ENCODE measurements at places on chromosomes 5 and 9.

- DNase-seq, result no peak
Measured at GRCh38 chr9:129868023-129868871, 33.0 kb downstream of the USP20 start.

- no peak for DNase-seq
Measured at GRCh38 chr5:176429972-176430371, 13.6 kb upstream of the CLTB start.

DNA sequence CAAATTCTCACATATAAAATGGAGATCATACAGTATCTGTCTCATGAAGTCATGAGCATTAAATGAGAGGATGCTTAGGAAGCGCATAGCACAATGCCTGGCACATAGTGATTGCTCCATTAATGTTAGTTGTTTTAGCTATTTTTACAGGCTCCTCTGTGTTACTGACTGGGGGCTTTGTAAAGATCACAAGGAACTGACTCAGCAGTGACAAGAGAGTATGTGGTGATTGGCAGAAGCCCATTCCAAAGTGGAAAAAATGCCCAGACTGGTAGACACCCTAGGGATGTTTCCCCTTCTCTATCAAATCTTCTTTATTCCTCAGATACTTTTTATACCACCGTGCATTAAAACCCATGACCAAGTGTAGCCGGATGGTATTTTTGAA, 33.5 kb downstream of the ABLIM3 start:
- DNase-seq, result no peak

DNA sequence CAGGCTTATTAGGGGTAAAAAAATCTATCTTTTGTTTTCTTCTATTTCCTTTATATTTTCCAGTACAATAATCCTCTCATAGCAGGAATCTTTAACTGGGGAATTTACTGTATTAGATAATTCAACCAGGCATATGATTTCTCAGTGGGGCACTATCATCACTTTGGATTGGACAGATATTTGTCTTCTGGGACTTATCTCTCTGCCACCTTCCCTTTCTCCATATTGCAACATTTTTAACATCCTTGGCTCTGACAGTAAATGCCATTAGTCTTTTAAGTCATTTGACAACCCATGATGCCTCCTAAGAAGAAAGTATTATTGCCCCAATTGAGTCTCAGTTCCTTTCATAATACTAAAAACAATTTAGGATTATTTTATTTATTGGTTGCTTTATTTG, 304.1 kb downstream of the FGF10 start:
- no peak for DNase-seq

DNA sequence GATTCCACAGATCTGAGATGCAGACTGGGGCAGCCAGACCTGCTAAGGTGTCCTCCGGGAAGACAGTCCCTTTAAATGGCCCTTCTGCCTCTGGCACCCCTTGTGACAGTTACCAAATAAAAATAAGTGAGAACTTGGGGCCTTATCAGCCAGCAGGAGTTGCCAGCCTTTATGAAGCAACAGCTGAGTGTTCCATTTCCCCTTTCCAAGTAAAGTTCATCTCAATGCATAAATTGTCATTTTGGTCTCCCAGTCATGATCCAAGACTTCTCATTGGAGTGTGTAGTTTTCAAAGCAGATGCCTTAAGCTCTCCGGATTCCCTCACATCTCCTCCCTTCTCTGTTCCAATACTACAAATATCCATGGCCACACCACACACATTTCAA, 4.1 kb downstream of the PTCH1 start:
- DNase-seq, result no peak

- DNase-seq, result no peak
Measured at GRCh38 chr5:159018855-159019254, 80.9 kb downstream of the EBF1 start.

DNA sequence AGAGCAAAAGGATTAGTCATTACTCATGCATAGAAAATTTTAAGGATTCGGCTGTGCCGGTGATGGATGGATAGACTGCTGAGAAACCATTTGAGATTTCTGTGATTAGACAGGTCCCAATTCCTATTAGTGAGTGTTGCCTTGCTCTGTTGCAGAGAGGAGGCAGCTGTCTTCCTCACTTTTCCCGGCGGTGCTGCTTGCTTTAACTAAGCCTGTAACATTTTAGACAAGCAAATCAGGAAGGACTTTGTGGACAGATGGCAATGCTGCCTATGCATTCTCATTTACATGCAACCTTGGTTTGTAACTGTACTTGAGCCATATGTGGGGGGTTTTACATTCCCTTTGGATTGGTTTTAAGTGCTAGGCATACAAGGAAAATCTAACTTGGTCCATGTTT, 1176.3 kb downstream of the CDH18 start:
- no peak for DNase-seq

DNA sequence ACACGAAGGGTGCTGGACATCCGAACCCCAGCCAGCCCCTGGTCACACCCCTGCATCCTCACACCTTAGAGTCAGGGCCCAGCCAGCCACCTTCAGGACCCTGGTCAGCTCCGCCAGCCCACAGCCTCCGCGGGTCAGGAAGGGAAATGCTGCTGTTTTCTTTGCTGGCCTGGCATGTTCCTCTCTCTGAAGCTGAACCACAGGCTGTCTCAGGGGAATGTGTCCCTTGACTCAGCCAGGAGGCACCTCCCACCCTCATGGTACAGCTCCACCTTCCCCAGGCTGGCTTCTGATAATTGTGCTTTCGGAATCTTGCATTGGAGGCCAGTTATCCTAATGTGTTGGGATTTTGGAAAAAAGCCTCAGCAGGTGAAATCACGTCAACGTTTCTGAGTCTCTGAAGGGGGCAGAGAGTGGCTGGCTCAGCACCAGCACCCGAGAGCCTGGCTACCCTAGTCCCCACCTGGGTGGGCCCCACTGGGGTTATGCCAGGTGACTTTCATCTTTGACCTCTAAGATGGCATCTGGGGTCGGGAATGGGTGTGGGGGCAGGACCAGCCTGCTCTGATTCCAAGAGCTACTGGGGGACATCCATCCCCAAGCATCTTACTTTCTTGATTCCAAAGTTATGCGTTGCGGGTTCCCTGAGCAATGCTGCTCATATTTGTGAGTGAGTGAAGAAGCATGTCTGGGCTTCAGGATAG, 9.8 kb upstream of the OLFM1 start:
- DNase-seq, result no peak

GRCh38 chr5:116231288-116231687, 146.5 kb downstream of the COMMD10 start:
- no peak for DNase-seq

DNA sequence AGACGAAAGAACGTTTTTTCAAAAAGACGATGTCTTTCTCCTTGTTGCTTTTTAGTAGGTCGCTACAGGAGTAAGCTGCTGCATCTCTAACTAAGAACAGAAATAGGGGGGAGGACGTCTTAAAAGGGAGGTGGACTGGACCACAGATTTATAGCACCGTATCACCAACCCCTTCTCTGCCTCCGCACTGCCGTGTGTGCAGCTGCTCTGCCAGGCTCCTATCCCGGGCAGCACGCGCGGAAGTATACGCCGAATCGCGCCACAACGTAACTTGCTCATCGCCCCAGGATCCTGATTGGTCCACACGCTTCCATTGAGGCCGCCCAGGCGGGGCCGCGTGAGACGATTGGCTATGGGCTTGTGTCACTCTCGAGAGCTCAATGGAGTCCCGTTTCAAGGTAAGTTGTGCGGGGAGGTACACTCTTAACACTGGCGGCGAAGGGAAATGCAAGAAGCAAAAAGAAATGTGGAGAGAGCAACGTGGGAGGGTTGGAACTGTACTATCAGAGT, at the start of gene ELAVL2:
ELAVL2 (minus strand) TSS at position 121 of the 510 bp plus-strand sequence. CDS start 64,006 bp downstream, outside the sequence.
- DNase-seq, result no peak

DNA sequence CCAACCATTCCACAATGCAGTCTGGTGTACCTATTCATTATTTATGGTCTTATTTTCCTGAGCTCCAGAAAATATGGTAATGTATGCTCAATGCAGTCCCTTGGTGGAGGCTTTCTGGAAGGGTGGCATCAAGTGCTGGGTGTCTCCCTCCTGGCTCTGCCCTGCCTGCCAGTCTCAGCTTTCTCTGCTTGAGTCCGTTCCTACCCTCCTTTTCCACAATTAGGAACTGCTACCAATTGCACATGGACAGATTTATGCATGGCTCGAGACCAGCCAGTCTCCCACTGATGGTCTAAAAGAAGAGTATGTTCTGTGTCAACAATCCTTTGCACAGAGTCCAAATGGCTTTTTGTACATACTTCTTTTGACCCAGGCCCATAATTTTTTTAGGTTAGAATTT, 189.8 kb downstream of the TLE1 start:
- no peak for DNase-seq

- no peak for DNase-seq
Measured at GRCh38 chr9:97514531-97514930, 13.1 kb downstream of the TMOD1 start.

GRCh38 chr9:2016408-2017330, 1.5 kb downstream of the SMARCA2 start:
- DNase-seq, result no peak

GRCh38 chr5:36147681-36148080, 4.0 kb downstream of the LMBRD2 start:
- no peak for DNase-seq

DNA sequence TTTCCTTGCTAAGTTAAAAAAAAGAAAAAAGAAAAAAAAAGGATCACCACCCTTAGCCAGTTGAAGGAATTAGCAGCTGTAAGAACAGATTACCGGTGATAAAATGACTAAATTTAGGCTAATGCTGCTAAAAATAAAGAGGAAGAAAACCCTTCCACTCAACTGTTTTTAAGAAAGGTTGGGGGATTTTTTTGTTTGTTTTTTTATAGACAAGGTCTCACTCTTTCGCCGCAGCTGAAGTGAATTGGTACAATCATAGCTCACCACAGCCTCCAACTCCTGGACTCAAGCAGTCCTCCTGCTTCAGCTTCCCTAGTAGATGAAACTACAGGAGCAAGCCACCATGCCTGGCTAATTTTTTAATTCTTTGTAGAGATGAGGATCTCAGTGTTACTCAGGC, 101.7 kb downstream of the SNCAIP start:
- DNase-seq, result no peak

DNA sequence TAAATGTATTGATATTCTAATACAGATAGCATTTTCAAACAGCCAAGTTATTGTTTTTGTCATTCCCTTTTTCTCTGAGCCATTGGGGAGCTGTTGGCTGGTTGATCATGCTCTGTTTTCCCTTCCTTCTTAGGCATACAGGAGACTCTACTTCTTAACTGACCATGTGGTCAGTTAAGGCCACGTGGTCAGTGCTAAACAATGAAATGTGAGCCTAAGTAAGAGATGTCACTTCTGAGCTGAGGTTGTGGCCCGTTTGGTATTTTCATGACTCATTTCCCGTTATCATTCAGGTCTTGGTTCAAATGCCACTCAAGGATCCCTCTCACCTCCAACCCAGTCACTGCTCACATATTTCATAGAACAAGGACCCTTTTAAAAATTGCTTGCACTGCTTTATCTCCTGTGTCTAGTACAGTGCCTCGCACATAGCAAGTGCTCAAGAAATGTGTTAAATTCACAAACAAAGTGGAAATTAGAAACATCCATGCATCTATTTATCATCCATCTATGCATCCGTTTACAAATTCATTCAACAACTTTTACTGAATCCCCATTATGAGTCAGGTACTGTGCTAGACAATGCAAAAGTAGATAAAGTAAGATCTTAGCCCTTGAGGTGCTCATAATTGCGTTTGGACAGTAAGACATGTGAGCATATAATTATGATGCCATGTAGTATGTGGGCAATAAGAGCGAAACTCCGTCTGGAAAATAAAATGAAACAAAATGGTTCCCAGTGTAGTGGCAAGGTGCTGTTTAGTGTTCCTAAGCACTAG, 50.7 kb downstream of the ARRDC3 start:
- DNase-seq, result no peak
